Activated CD4-positive, alpha-beta memory T cell treated with anti-CD3 and anti-CD28 coated beads, Interleukin-2, amount 10 ng/mL, durations not matched to agents 7 days and 5 days (primary cell): ENCODE measurements at places on chromosomes 7 and 10.

GRCh38 chr10:13815756-13816155, 229.0 kb downstream of the PRPF18 start:
- no peaks in the 10 kb centered on the region for H3K27me3 ChIP-seq
- peaks cover 2% of the 10 kb centered on the region for H3K36me3 ChIP-seq
- H3K4me3 ChIP-seq: no peak overlapping the region
- H3K27ac ChIP-seq: no peak overlapping the region
- DNase-seq: no peak

GRCh38 chr10:42992156-42992956, 84.5 kb upstream of the RET start:
- DNase-seq: no peak
- no peaks in the 10 kb centered on the region for H3K36me3 ChIP-seq
- H3K27ac ChIP-seq: no peak overlapping the region
- no peak overlapping the region for H3K4me3 ChIP-seq
- peaks cover 2% of the 10 kb centered on the region for H3K27me3 ChIP-seq
- H3K4me1 ChIP-seq: peaks cover 3% of the 10 kb centered on the region

DNA sequence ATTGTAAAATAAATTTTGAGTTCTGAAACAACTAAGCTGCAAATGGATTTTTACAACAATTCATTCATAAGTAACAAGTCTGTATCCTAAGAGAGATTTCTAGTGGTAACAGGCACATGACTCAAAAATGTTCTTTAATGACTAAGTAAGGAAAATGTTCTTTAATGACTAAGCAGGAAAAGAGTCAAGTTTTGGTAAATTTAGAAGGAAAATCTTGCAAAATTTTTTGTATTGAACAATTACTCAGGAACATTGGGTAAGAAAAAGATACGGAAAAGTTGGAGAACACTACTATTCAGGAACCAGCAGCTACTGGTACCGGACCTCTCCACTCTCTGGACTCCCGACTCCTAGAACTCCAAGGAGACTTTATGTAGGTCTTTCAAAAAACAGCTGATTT, 33.5 kb downstream of the HYCC1 start:
- H3K27ac ChIP-seq: no peak overlapping the region
- H3K27me3 ChIP-seq: no peaks in the 10 kb centered on the region
- no peak for DNase-seq
- H3K4me1 ChIP-seq: peaks cover 4% of the 10 kb centered on the region
- H3K4me3 ChIP-seq: no peak overlapping the region

DNA sequence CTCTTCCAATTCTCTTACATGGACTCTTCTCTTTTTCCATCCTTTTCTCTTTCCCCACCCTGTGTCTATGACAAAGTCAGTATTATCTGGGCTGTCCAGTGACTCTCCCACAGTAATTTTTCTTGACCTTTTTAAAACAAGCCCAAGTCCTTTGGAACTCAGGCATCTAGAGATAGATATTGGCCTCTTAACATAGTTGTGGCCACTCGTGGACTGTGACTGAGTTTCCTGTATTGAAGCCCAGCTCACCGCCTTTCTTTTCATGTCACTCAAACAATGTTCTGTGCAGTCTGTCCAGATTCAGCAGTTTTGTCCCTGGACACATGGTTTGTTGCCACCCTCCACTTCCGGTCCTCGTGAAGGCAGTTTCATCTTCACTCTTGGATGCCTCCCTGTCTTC, 110.9 kb upstream of the CDC14C start:
- H3K4me3 ChIP-seq: no peak overlapping the region
- H3K27me3 ChIP-seq: no peaks in the 10 kb centered on the region
- no peak for DNase-seq
- H3K4me1 ChIP-seq: no peaks in the 10 kb centered on the region
- no peak overlapping the region for H3K27ac ChIP-seq

- no peaks in the 10 kb centered on the region for H3K36me3 ChIP-seq
- no peaks in the 10 kb centered on the region for H3K4me1 ChIP-seq
- H3K27ac ChIP-seq: no peak overlapping the region
- no peak overlapping the region for H3K4me3 ChIP-seq
- no peaks in the 10 kb centered on the region for H3K27me3 ChIP-seq
These were observed 17.2 kb downstream of the PANK1 start for GRCh38 chr10:89627830-89628229.
